Activated CD4-positive, alpha-beta memory T cell treated with anti-CD3 and anti-CD28 coated beads, Interleukin-2, amount 10 ng/mL, durations not matched to agents 7 days and 5 days (primary cell): ENCODE measurements at places on chromosomes 1 and 21.

DNA sequence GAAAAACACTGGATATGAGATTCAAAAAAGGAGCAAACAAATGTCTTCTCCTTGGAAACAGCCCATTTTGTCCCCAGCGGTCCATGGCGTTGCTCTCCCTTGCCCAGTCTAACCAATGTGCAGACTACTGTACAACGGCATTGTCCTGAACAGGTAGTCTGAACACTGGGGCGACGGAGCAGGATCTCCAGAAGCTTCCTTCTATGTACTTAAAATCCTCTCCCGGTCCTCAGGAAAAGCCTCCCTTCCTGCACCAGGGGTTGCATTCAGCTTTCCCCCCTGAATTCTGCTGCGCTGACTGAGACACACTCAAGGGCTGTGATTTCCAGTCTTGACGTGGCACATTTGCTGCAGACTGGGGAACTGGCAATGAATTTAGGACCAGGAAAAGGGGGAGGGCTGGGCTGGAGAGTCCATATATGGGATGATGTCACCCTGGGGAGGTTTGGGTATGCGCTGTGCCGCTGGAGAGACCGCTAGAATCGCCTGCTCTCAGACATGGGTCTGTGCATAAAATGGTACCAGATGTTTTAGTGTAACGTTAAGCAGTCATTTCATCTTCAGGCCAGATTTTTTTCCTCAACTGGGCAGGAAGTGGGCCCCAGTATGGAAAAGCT is 275.9 kb upstream of the C1orf105 start:
- DNase-seq: no peak

- no peak for DNase-seq
These were observed 134.0 kb upstream of the ETS2 start for GRCh38 chr21:38671773-38672172.

DNA sequence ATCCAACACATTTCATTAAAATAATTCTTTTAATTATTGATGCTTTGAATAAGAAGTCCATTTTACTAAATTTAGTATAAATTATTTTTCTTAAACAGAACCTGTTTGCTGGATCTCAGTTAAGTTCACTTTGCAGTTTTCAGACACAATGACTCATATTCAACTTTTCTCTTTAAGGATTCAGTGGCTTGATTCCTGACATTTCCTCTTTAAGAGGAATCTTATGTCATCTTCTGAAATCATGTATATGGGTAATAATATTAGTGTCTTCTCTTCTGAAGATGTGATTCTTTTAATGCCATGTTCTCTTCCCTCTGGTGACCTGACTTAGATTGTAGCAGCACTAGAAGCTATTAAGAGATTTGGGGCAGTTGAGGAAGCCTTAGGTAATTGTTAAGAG is 12.6 kb downstream of the CREG1 start:
- no peak for DNase-seq

DNA sequence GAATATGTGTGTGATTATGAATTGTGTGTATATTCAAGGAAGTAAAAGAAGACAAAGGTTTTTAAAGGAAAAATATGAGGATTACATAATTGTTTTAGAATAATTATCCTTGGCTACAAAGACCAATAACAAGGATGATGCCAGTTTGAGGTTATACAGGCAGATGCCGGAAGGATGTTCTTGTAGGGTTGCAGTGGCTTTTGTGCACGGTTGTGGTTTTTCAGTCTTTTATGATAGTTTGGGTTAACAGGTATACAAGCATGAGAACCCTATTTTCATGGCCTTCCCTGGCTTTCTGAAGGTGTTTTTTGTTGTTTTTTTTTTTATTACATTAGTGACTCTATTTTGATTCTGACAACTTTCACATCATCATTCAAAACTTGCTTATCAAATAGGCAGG is 4.9 kb downstream of the CR2 start:
- peak; percentile 44 for DNase-seq

DNA sequence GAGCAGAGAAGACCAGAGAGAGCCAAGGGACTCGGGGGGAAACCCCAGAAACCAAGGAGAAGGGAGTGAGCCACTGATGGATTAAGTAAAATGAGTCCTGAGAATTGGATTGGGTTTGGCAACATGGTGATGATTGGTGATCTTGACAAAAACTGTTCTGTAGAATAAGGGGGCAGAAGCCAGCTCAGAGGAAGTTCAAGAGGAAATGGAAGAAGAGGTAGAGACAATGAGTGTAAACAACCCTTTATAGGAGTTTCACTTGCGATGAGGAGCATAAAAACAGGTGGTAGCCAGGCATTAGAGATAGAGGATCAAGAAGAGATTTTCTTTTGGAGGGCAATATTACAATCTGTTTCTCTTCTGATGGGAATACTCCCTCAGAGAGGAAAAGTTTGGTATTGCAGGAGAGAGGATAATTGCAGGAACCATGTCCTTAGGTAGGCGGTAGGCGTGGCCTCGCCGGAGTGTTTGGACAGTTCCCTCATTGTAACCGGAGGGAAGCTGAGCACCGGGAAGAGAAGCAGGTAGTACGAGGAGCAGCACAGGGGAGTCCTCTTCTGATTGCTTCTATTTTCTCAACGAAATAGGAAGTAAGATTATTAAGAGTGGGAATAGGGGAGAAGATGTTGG is 68.4 kb upstream of the TENT5C start:
- no peak for DNase-seq
